Heart right ventricle (tissue), 16 donors: ENCODE measurements at places on chromosomes 2 and 18. TPM values are rescaled to one million over a fixed set of nuclear protein-coding genes. Genes with fewer than 3 reads are reported as not detected.

- no peaks in the 10 kb centered on the region for H3K4me1 ChIP-seq
- no peaks in the 10 kb centered on the region for H3K27me3 ChIP-seq
- no peak overlapping the region for H3K27ac ChIP-seq
- no peaks in the 10 kb centered on the region for H3K36me3 ChIP-seq
- H3K4me3 ChIP-seq: no peak overlapping the region
Measured at GRCh38 chr2:215579809-215580208, 143.9 kb upstream of the FN1 start.

- no peak overlapping the region for H3K4me3 ChIP-seq
- no peak for DNase-seq
- H3K4me1 ChIP-seq: no peaks in the 10 kb centered on the region
Measured at GRCh38 chr18:11572201-11572600, 37.2 kb upstream of the SLC35G4 start.

DNA sequence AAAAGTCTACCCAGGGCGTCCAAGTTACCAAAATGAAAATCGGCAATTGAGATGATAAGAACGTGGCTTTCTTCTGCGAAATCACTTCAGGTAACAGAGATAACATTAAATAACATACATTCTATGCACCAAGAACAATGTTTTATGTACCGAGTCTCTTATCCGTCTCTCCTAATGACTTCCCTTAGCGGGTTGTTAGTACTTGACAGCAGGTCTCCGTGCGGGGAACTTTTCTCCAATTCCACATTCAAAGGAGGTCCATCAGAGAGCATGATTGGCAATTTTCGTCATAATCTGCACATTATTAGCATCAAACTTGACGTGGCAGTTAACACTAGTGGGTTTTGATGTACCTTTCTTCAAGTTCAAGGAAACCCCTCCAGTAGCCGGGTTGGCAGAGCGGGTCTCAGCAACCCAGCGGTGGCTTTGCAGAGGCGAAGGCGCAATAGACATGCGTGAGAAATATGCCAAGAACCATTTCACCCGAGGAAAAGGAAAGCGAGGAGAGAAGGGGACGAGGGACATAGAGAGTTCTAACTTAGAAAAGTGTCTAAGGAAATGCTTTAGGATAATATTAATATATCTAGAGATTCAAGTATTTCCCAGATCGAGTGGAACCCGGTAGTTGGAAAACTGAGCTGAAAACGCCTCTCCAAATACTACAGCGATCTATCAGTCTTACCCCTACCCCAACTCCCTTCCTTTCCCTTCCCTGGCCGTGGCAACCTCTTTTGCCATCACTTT is 5.0 kb downstream of the EVX2 start:
- DNase-seq: no peak
- peaks cover 43% of the 10 kb centered on the region for H3K4me1 ChIP-seq
- H3K27me3 ChIP-seq: peaks cover 99% of the 10 kb centered on the region

DNA sequence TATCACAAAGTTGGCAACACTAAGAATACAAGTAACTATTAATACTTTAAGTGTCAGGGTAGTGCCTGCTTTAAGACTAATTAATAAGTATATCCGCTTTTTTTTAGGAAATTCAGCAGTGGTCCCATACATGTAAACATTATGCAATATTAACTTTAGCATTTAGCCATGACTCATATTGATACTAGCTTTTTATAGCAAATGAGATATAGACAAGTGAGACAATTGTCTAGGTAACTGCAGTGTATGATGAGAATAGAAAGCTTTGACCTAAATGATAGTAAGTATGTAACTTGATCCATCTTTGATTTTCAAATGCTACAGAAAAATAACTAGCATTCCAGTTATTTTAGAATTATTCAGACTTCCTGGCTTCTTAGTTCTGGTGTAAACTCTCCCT is 27.4 kb upstream of the VRK2 start:
- H3K4me3 ChIP-seq: no peak overlapping the region
- H3K4me1 ChIP-seq: no peaks in the 10 kb centered on the region
- H3K27me3 ChIP-seq: no peaks in the 10 kb centered on the region
- H3K36me3 ChIP-seq: no peaks in the 10 kb centered on the region
- no peak overlapping the region for H3K27ac ChIP-seq

DNA sequence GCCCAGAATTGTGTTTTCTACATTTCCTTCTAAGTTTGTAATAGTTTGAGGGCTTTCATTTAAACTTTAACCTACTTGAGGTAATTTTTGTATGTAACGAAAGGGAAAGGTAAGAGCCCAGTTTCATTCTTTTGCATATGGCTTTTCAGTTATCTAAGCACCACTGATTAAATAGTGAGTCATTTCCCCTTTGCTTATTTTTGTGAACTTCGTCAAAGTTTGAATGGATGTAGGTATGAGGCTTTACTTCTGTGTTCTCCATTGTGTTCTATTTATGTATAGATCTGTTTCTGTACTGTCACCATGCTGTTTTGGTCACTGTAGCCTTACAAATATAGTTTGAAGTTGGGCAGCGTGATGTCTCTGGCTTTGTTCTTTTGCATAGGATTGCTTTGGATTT is 944.8 kb upstream of the CNTNAP5 start:
- no peak overlapping the region for H3K27ac ChIP-seq
- H3K36me3 ChIP-seq: no peaks in the 10 kb centered on the region
- H3K27me3 ChIP-seq: no peaks in the 10 kb centered on the region
- no peaks in the 10 kb centered on the region for H3K4me1 ChIP-seq

- H3K27me3 ChIP-seq: no peaks in the 10 kb centered on the region
- DNase-seq: no peak
- no peak overlapping the region for H3K27ac ChIP-seq
- H3K4me3 ChIP-seq: no peak overlapping the region
- H3K36me3 ChIP-seq: no peaks in the 10 kb centered on the region
Measured at GRCh38 chr18:59555995-59556659, 141.1 kb downstream of the CCBE1 start.

DNA sequence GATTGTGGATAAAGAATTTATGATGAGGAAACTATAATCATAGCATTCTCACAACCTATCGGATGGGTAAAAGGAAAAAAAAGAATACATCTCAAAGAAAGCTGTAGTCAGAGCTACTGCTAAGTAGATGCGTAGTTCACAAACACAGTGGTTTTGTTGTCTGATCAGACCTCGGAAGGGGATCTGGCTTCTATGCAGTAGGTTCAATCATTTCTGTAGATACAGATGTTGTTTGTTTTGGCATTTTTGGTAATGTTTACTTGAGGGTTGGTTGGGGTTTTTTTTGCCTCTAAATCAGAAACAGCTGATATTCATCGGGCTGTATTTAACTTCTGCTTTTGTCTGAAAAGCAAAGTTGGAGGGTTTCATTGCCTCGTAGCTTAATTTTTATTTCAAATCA is 42.1 kb downstream of the NPAS2 start:
- no peak overlapping the region for H3K4me3 ChIP-seq
- no peak overlapping the region for H3K27ac ChIP-seq
- H3K36me3 ChIP-seq: no peaks in the 10 kb centered on the region
- no peaks in the 10 kb centered on the region for H3K27me3 ChIP-seq
- no peak for DNase-seq

GRCh38 chr2:238947920-238948710 is 100.2 kb downstream of the TWIST2 start:
- no peaks in the 10 kb centered on the region for H3K4me1 ChIP-seq
- DNase-seq: peak; percentile 29
- H3K27me3 ChIP-seq: peaks cover 39% of the 10 kb centered on the region
- H3K27ac ChIP-seq: no peak overlapping the region
- H3K36me3 ChIP-seq: no peaks in the 10 kb centered on the region
- H3K4me3 ChIP-seq: no peak overlapping the region

DNA sequence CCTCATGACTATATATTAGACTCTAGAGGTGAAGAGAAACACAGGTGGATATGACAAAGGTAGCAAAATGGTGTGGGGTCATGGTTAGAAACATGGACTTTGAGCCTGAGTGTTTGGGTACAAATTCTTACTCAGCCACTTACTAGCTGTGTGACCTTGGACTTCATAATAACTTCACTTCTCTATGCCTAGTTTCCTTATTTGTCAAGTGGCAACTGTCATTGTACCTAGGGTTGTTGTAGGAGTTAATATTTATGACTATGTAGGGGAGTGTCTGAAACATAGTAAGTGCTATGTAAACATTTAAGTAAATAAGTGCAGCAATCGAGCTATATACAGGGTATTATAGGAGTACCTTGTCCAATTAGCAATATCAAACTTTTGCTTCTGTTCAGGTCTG is 49.7 kb upstream of the RAPH1 start:
- H3K4me3 ChIP-seq: no peak overlapping the region
- peaks cover 15% of the 10 kb centered on the region for H3K4me1 ChIP-seq
- no peaks in the 10 kb centered on the region for H3K27me3 ChIP-seq
- no peak for DNase-seq
- H3K27ac ChIP-seq: no peak overlapping the region

DNA sequence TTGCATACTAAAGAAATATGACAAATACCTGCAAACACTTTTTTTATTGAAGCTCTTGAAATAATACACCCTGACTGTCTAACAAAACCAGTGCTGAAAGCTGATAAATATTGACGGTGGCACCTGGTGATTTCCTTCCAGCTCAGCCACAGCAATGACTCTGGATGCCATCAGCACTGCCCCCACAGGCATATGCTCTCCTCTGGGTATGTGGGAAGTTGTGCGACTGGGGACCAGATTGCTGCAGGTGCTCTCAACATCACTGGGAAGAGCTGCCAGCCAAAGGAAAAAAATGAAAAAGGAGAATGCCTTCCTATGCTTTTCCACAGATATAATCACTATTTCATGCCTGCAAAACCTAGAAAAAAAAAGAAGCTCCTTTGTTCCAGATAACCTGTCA is 141.5 kb downstream of the PIGN start:
- no peak overlapping the region for H3K4me3 ChIP-seq
- H3K27ac ChIP-seq: no peak overlapping the region
- H3K4me1 ChIP-seq: no peaks in the 10 kb centered on the region
- no peaks in the 10 kb centered on the region for H3K36me3 ChIP-seq
- no peaks in the 10 kb centered on the region for H3K27me3 ChIP-seq

DNA sequence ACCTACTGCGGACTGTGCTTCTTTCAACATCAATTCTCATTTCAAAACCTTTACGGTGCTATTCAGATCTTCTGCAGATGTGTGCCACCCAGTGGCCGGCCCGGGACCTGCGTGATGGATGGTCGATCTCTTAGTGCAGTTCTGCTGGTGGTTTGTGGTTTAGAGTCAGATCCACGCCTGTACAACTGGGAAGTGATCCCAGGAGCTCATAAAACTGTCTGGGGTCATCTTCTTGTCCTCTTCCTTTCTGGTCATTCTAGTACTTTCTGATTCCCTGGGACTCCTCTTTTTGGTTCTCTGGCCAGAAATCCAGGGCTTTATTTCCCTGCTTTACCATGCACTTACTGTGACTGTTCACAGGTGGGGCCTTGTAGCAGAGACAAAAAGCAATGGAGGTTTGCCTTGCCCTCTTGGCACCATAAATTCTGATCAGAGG is 15.8 kb upstream of the SELENOI start:
- no peak overlapping the region for H3K4me3 ChIP-seq
- peak; percentile 84 for DNase-seq
- no peaks in the 10 kb centered on the region for H3K36me3 ChIP-seq
- H3K27ac ChIP-seq: no peak overlapping the region
- no peaks in the 10 kb centered on the region for H3K27me3 ChIP-seq

DNA sequence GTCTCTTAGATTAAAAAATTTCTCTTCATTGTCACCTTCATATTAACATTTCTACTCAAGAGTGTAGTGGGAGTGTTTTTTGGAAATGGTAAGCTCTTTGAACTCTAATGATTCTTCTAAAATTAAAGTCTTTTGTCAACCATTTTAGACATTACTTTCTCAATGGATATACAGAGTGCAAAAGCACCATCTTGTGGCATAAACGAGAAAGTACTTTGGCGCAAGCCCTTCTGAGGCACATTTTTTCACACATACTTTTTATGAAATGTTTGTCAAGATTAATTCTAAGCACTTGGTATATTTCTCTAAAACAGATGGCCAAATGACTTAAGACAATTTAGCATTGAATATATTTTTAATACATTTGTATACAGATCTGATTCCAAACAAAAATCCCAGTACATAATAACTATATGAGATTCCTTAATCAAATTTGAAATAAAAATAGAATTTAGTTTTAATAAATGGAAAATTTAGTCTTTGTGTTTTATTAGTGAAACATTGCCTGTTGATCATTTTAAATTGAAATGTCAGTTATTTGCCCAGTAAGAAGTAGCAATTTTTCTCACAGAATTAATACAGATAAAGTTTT is 63.3 kb upstream of the GALNT5 start:
- peaks cover 3% of the 10 kb centered on the region for H3K27me3 ChIP-seq
- H3K36me3 ChIP-seq: no peaks in the 10 kb centered on the region
- DNase-seq: peak; percentile 28
- no peak overlapping the region for H3K4me3 ChIP-seq

DNA sequence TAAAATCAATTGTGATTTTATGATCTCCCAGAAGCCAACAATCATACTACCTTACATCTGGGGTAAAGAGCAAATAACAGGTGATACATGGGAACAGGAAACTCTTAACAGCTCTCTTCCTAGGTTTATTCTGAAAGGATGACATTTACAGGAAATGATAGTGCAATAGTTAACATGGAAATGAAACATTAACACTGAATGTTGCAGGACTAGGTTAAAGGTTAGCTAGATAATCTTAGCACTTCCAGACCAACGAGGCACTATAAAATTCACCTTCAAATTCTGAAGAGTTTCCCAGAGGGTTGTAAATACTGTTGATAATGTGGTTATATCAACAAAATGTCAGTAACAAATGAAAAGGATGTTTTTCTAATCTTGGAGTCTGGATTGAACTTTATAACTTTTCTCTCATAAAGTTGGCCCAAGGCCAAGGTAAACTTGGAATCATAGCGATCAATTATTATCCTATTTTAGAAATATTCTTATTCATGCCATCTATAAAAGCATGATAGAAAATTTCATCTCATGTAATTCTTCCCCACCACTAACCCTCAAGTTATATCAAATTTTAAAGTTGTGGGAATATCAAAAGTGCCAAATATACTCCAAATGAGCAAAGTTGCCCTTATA is 32.9 kb upstream of the GCG start:
- H3K27me3 ChIP-seq: no peaks in the 10 kb centered on the region
- DNase-seq: no peak
- no peak overlapping the region for H3K4me3 ChIP-seq
- no peaks in the 10 kb centered on the region for H3K36me3 ChIP-seq
- no peak overlapping the region for H3K27ac ChIP-seq
- H3K4me1 ChIP-seq: peaks cover 4% of the 10 kb centered on the region

- no peak for DNase-seq
- no peak overlapping the region for H3K4me3 ChIP-seq
Measured at GRCh38 chr2:217332866-217333265, 473.0 kb upstream of the TNP1 start.

GRCh38 chr2:105675841-105676240 is 68.9 kb upstream of the NCK2 start:
- no peak overlapping the region for H3K4me3 ChIP-seq
- no peak overlapping the region for H3K27ac ChIP-seq
- H3K36me3 ChIP-seq: no peaks in the 10 kb centered on the region
- no peaks in the 10 kb centered on the region for H3K4me1 ChIP-seq
- no peaks in the 10 kb centered on the region for H3K27me3 ChIP-seq

- no peak overlapping the region for H3K27ac ChIP-seq
- H3K4me1 ChIP-seq: peaks cover 33% of the 10 kb centered on the region
- DNase-seq: no peak
- H3K27me3 ChIP-seq: no peaks in the 10 kb centered on the region
- no peak overlapping the region for H3K4me3 ChIP-seq
Measured at GRCh38 chr2:173957517-173957916, 7.7 kb downstream of the SP3 start.

The IL36G gene
- total RNA-seq: not detected

The REEP1 gene
- 26.0 TPM for total RNA-seq

The RAB12 gene
- 104 TPM for total RNA-seq

The NEB gene
- 0.32 TPM for total RNA-seq

The CFAP65 gene
- total RNA-seq: not detected

The IAH1 gene
- total RNA-seq: 87.7 TPM

The PLEKHH2 gene
- total RNA-seq: 2.2 TPM

The RAB10 gene
- 87.9 TPM for total RNA-seq

The ZNF142 gene
- 21.7 TPM for total RNA-seq

The RAB6C gene
- not detected for total RNA-seq

The C2orf80 gene
- not detected for total RNA-seq

The NEU2 gene
- total RNA-seq: not detected

The MSTN gene
- total RNA-seq: not detected
